Cortex of kidney (tissue), 1 donor: ENCODE measurements at places on chromosomes 3 and 15.

DNA sequence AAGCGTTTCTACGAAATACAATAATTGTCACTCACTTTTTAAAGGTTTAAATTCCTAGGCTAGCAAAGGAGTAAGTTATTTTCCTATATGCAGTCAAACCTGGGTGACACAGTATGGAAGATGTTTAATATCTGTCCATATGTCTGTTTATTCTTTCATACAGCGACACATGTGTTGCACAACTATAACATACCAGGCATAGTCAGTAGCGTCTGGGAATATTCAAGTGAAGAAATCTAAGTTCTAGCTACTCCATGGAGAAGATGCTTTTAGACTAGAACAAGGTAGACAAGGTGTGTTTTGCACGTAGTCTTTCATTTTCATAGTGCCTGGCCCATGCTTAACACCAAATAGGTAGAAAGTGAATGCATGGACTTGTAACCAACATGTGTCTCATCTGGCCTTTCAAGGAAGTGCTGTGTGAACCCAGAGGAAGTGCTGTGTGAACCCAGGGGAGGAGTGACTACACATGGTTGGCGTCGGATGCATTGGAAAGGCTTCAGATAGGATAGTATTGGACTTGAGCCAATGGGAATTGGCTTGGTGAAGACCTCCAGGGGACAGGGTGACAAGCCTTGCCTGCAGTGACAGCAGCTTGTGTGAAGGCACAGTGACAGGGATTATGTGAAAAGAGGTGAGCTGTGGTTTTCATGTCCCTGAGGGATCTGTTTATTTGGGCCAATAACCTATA is 267.0 kb downstream of the PTPRG start:
- no peak for DNase-seq

DNA sequence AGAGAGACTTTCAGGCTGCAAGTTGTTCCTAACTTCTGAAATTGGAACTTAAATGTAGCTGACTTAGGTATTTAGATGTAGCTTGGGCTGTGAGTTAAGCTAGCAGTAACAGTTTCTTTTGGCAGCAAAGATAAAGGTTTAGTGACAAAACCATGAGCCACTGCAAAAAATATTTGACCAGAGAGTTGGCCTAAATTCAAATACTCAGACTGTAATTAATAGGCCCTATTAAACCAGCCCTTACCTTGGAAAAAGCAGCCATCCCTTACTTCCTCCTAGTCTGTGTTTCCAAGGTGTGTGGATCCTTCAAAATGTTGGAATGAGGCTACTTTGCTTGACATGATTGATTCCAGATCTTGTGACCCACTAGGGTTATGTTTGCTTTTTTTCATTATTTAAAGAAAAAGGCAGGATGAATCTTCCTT is 8.2 kb downstream of the TPM1 start:
- DNase-seq, result no peak

GRCh38 chr15:62972814-62973213 is 69.7 kb upstream of the TPM1 start:
- no peak for DNase-seq

DNA sequence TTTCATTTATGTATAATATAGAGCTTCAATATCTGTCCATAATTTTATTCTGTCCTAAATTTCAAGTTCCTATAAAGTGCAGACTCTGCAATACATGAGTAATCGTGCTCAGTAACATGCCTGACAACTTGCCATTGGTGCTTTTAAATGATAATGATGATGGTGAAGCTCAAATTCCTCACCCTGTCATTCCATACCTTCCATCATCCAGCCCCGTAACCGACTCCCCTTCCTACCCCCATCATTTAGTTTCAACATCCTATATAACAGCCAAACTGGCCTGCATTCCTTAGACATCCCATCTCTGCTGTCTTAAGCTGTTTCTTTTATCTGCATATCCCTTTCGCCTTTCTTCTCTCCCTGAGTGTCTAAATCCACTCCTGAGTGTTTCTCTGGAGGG is 67.2 kb upstream of the DLG1 start:
- no peak for DNase-seq

DNA sequence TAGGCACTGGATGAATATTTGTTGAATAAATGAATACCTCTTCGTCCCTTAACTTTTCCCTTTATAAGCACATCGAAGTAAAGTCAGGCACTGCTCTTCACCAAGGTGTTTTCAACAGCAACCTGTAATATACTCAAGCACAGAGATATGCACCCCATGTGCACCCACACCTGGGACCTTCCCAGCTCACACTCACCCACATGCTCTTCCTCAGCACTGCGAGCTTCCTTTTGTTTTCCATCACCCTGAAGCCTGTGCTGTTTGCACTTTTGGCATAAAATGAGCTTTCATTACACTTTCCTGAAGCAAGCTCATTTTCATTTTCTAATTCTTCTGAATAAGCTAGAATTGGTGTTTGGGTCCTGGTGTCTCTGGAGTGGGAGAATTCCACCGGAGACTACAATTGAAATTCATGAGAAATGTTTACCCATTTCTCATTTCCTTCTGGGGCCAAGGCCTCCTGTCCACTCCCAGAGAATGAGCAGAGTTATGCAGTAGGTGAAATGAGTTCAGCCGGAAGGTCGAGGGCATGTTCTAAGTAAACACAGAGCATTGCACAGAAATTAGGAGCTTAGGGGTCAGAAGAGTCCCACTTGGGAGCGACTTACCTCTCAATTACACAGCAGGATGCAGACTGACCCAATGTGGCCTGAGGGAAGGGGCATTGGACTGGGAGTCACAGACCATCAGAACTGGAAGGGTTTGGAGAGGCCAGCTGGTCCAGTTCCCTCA is 15.0 kb downstream of the MASP1 start:
- no peak for DNase-seq

GRCh38 chr3:171654809-171655208 is 155.5 kb downstream of the PLD1 start:
- DNase-seq, result no peak

DNA sequence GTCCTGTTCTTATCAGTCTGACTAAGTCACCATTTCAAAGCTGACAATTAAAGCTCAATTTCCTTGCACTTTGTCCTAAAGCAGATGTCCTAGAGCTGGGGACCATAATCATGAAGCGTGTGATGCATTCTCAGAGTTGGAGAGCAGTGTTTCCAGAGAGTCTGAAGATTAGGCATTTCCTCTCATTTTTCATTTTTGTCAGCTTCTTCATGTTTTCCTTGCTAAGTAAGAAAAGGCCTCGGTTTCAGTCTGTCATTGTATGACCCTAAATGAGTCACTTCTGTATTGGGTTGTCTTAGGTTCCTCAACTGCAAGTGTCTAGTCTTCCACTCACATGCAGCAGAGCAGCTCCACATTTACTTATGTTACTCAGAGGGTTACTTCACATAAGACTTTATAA is 257.2 kb upstream of the TPRG1 start:
- DNase-seq, result no peak

- DNase-seq, result no peak
Observed at GRCh38 chr15:82184776-82185175, 77.8 kb downstream of the EFL1 start.

GRCh38 chr3:40456279-40456939 is 730 bp upstream of the RPL14 start:
- no peak for DNase-seq

GRCh38 chr15:68025835-68026424 is 28.2 kb upstream of the PIAS1 start:
- no peak for DNase-seq

DNA sequence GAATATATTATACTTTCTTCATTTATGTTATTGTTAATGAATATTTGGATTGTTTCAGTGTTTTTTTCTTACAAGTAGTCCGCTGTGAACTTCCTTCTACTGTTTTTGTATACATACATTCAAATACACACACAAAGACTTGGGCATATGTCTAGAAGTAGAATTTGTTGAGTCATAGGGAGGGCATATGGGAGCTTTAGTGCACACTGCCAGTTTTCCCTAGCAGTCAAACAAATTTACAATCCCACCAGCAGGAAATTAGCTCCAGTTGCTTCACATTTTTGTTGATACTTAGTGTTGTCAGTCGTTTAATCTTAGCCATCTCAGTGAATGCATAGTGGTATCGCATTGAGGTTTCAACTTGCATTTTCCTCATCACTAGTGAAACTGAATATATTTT is 492.3 kb downstream of the DIPK2A start:
- DNase-seq, result no peak

- no peak for DNase-seq
Observed at GRCh38 chr15:82103468-82103867, 57.6 kb upstream of the MEX3B start.

- DNase-seq, result no peak
Observed at GRCh38 chr3:59240666-59241255, 190.9 kb upstream of the CFAP20DC start.

DNA sequence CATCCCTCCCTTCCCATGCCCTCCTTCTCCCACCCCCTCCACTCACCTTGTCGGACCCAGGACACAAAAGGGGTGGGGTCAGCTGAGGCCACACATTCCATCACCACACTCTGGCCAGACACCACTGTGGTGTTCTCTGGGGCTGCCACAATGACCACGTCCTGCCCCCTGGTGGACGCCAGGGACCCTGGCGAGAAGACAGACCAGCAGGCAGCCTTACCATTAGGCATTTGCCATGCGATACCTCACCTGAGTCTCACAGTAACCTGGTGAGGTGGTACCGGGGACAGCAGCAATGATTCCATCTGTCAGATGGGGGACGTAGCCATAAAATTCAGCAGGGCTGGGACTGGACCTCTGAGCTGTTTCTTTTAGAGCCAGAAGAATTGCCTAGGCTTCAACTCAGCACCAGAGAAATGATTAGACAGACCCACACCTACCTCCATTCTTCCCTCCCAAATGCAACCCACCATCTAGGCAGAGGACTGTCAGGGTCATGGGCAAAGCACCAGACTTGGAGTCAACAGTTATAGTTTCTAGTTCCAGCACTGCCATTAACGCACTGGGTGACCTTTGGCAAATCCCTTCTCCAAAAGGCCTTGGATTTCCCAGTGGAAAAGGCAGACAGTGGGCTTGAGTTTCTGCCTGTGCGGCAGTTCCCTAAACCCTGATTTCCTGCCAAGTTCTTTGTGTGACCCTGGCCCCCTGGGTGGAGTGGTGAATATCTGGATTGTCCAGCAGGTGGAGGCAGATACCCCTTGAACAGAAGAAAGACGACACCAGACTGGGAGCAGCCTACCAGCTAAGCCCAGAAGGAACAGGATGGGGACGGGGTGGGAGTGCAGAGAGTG is 21.8 kb downstream of the IGDCC4 start:
- DNase-seq, result no peak

DNA sequence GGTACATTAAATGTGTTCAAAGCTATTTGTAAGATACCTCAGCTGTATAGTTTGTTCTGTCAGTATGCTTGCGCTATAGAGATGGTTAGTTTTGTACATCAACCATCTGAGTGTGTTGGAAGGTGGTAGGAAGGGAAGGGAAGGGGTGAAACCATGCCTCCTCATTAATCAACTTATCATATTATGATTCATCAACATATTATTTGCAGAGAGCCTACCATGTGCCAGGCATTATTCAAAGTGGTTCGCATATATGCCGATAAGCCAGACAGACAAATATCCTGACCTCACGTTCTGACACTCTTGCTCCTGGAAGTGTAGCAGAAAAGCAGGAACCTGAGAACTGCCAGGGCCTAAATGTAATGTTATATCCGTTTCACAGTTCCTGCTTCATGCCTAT is 248.1 kb upstream of the NR2E3 start:
- DNase-seq, result no peak

DNA sequence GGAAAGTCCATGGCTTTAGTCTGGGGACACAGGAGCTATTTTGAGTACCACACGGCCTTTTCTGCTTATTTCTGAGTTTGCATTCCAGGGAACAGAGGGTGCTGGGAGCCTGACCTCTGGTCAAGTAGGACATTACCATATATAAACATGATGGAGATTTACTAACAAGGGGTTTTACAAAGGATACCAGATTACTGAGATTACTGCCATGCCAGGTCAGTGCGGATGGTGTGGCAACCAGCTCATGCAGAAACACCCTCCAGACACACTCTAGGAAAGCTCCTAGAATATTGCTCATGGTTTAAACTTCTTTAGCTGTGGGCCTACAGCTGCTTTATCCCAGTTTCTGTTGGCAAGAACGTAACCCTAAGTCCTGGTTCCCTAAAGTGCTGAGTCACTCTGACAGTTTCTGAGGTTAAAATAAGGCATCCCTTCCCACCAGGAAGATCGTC is 54.3 kb upstream of the AGTR1 start:
- DNase-seq, result no peak

DNA sequence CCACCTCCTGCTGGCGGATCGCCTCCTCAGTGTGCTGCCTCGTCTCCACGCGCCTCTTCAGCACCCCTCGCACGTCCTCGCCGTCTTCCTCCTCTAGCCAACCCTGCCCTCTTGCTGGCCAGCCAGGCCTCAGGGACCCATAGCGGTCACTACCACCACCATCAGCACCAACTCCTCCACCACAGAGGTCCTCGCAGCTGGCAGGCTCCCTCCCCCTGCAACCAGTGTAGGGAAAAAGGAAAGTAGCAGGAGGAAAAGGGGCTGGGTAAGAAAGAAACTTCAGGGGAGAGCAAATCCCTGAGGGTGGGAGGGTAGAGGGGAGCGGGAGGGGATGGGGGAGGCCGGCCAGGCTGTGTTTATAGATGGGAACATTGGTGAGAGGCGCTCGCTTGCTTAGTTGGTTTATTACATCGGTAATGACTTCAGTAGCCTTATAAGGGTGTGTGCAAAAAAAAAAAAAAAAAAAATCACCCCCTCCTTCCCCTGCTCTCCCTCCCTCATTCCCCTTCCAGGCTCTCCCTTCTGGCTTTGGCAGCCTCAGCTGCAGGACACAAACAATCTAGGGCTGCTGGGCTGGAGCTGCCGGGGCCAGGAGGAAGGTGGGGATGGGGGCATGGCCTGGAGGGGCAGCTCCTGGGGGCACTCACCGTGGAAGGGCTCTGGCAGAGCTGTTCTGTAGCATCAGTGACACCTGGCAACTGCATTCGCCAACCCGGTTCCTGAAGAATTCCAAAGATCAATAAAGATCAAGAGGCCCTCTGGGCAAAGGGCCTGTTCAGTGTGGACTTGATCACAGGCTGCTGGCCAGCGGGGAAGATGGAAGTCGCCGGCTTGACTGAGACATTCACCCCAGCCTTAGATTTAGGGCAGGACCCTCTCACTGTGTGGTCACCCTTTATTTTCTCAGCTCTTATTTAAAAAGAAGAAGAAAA is 116.2 kb upstream of the HACD2 start:
- no peak for DNase-seq

DNA sequence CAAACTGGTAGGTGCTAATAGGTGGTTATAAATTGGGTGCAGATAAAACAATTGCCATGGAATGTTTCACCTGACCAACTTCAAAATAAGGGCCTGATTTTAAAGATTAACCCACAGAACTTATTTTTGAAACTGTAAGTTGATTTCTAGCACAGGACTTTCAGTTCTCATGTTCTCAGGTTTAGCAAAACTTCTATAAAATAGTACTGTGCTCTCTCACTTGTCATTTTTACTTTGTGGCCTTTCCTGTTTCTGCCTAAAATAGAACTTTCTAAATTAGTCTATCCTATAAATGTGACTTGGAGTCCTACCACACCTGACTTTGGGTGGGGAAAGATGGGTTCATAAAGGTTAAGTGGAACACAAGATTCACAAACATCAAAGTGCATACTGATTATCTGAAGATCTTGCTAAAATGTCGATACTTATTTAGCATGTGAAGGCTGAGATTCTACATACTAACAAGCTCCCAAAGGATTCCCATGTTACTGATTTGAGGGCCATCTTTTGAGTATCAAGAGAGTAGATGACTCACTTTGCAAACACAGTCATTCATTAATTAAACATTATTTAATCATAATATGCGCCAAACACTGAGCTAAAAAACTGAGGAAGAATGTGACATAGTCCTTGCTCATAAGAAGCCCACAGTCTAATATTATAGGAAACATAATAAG is 38.6 kb downstream of the BTLA start:
- no peak for DNase-seq
